ENCODE measurements at places on chromosomes 12 and 14.
A peak's percentile ranks its signal among the peaks of the same experiment; 100 is the strongest.

GRCh38 chr12:851343-851742 lies 98.2 kb downstream of the RAD52 start:
- DNase-seq: peak; percentile 62

GRCh38 chr12:34389378-34390170 lies 367.3 kb downstream of the ALG10 start:
- no peak for DNase-seq

GRCh38 chr14:55661029-55661428 lies 81.0 kb downstream of the KTN1 start:
- DNase-seq: no peak

GRCh38 chr14:72052356-72052755 lies 120.1 kb downstream of the RGS6 start:
- no peak for DNase-seq

- DNase-seq: peak; percentile 44
Measured at GRCh38 chr12:100427078-100427477, 46.6 kb upstream of the NR1H4 start.

DNA sequence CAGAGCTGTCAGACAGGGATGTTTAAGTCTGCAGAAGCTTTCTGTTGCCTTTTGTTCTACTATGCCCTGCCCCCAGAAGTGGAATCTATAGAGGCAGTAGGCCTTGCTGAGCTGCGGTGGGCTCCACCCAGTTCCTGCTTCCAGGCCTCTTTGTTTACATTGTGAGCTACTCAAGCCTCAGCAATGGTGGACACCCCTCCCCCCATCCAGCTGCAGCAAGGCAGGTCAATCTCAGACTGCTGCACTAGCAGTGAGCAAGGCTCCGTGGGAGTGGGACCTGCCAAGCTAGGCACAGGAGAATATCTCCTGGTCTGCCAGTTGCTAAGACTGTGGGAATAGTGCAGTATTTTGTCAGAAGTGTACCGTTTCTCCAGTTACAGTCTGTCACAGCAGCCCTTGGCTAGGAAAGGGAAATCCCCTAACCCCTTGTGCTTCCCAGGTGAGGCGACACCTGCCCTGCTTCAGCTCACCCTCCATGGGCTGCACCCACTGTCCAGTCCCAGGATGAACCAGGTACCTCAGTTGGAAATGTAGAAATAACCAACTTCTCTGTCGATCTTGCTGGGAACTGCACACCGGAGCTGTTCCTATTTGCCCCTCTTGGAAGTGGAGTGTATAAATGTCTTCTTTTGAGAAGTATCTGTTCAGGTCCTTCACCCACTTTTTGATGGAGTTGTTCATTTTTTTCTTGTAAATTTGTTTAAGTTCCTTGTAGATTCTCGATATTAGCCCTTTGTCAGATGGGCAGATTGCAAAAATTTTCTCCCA lies 213.5 kb upstream of the SLC38A2 start:
- DNase-seq: peak; percentile 22

DNA sequence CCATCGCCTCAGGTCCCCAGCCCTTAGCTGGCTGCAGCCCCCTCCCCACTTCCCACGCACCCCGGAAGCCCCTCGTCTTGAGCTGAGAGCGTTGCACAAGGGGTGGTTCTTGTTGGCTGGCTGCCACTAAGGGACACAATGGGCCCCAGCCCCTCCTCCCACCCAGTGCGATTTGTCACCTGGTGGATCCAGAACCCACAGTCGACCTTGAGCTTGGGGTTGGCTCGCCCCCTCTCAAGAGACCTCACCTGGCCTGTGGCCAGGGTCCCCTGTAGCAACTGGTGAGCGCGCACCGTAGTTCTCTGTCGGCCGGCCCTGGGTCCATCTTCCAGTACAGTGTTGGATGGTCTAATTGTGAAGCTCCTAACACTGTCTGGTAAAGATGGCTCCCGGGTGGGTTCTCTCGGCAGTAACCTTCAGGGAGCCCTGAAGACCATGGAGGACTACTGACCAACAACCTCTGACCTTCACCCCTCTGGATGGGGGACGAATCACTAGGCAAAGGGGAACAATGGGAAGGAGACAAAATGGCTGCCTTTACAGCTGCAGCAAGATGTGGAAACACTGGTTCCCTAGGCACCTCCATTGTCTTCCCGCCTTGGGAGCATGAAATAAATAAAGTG lies 6.6 kb downstream of the PHB2 start:
- no peak for DNase-seq

GRCh38 chr12:29415111-29415510 lies 34.1 kb upstream of the ERGIC2 start:
- DNase-seq: no peak

- DNase-seq: no peak
Measured at GRCh38 chr12:43815416-43815815, 9.3 kb upstream of the TWF1 start.

DNA sequence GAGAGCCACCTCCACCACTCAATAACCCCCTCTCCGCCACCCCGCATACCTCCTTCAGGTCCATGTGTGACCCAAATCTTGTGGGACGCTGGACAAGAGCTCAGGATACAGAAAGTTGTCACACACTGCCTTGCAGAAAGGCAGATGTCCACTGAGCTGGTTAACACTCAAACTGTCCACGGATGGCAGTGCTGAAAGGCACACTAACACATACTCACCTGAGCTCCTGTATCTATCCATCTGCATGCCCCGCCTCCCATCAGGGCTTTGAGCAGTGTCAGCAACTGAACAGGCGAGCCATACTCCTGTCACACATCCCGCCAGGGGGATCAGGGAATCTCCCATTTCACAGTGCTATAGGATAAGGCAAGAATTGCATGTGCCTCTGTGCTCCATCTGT lies 642.0 kb downstream of the GALC start:
- no peak for DNase-seq

DNA sequence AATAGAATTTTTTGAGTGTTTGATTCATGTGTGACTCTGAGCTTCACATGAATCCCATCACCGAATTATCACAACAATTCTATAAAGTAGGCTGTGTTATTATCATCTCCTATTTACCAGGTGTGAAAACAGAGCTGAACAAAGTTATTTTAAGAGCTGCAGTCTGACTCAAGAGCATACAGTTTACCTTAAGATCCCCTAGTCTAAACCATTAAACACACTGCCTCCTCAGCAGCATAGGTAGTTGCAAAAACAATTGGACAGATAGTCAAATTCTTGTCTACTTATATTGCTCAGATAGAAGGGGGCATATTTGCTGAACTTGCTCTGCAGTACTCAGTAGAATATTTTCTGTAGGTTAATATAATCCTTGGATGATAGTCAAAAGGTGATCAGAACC lies 219.8 kb upstream of the ATP2B1 start:
- no peak for DNase-seq

- peak; percentile 63 for DNase-seq
Measured at GRCh38 chr12:31206038-31206670, 119.8 kb downstream of the SINHCAF start.

DNA sequence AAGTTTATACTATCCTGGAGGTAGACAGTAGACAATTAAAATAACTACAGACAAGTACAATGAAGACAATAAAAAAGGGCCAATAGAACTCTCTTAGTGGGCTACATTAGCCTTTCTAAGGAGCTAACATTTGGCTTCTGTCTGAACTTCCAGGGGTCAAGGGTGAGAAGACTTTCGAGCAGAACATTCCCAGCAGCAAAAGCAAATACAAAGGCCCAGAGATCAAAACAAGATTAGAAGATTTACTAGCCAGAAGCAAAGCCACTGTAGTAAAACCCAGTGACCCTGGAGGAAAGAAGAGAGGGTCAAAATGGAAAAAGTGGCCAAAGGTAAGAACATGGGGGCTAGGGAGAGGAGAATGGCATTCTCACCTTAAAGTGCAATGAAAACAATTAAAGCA lies 63.2 kb downstream of the ATP2B1 start:
- no peak for DNase-seq

GRCh38 chr14:75259510-75259855 lies 19.1 kb upstream of the FOS start:
- peak; percentile 62 for DNase-seq

DNA sequence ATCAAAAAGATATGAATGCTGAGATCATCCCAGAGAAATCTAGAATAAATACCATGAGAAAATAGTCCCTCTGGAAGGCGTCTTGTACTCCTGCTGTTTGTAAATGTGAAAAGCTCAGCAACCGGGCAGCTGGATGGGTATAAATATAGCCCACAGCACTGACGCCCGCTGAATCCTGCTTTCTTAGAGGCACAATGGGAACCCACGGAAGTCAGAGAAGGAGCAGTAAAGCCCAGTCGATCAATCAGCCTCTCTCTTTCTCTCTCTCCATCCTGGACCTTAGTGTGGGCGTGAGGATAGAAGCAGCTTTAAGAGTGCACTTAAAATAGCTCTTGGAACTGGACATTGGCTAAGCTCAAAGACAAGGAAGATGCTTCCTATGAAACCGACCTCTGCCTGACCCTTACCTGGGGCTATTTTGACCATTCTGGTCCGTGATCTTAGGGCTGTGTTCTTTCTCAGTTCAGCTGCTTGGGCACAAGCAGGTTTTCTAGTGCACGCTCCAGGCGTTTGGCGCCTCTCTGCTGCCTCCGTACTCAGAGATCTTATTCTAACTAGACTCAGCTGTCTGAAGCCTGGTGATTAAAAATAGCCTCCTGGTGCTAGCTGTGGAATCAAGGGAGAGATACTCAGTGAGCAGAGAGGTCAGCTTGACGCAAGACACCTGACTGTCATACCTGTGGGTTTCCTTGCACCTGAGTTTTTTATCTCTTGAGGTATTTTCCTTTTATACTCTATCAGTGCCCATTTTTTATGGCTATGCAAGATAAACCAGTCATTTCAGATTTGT lies 144.6 kb downstream of the ETV6 start:
- DNase-seq: no peak

DNA sequence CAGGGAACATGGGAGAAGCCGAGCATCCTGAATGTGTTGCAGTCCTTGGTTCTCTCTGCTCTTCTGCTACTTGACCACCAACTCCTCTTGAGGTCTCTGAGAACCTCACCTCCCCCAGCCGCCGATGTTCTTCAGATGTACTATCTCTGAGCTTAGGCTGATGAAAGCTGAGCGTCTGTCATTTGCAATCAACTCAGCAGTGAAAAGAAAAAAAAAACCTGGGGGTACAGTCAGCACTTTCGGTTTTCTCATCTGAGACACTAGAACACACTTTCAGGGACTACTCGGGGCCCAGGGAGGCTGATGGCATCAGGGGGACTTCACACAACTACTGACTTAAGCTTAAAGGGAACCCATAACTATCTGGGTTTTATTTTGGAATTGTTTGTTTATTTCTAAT lies 9.6 kb upstream of the FLVCR2 start:
- no peak for DNase-seq

DNA sequence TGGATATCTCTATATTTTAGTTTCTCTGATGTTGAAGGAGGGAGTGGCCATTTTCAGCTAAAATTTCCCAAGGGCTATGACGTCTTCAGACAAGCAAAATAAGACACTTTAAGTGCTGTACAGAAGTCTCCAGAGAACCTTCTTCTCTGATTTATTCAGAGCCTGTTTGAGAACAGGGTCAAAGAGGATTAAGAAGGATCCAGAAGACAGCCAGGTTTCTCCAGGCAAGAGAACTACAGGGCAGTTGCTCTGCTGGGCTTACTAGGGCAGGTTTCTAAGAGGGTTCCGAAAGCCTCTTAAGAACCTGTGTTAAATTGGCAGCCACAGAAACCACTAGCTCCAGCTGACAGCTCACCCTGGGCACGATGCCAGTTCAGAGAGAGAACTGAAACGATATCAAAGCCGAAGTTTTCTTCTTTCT lies 1.2 kb downstream of the MGP start:
- DNase-seq: peak; percentile 61

DNA sequence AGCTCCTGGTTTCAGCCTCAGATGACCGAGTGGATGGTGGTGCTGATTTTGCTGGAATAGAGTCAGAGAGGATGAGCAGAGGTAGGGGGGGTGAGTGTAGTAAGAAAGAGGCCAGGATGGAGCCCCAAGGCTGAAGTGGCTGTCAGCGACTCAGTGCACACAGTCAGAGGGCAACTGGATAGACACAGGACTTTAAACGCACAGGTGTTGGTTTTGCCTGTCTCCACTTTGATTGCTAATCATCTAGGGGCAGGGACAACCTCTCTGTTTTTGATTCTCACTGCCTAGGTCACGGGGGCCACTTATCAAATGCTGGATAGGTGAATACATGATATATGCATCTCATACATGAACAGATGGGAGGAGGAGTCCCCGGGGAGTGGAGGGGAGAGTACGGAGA lies 99.5 kb downstream of the EGLN3 start:
- no peak for DNase-seq

GRCh38 chr12:79988368-79988767 lies 53.5 kb upstream of the PPP1R12A start:
- DNase-seq: peak; percentile 43

DNA sequence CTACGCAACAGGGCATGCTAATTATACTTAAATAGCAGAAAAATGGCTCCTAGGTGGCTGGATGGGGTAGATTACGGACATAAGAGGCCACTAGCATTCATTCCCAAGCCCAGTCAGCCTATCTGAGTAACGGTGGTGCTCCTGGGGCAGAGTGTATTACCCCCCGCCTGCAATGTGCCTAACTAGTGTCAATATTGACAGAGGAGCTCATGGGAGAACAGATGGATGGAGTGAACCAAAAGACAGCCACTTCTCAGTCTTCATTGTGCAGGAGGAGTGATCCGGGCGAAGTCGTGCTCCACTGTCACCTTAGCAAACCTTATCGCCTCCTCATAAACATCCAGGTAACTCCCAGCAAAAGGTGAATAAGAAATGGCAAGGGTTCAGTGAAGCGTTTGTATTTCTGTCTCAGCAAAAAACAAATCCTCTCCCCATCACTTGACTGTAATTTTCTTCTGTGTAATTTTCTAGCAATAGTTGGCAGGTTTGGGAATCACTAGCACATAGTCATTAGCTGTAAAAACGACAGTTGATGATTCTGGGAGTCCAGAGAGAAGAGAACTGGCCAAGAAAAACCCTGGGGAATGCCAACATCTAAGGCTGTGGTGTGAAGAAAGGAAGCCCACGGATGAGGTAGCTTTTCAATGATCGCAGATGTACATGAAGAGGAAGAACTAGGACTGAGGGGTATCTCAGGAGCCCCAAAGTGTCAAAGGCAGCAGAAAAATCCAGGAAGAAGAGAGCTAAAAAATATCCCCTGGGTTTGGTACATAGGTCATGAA lies 126.6 kb upstream of the BCL2L14 start:
- DNase-seq: no peak

- no peak for DNase-seq
Measured at GRCh38 chr14:43692706-43693105, 814.4 kb downstream of the FSCB start.

DNA sequence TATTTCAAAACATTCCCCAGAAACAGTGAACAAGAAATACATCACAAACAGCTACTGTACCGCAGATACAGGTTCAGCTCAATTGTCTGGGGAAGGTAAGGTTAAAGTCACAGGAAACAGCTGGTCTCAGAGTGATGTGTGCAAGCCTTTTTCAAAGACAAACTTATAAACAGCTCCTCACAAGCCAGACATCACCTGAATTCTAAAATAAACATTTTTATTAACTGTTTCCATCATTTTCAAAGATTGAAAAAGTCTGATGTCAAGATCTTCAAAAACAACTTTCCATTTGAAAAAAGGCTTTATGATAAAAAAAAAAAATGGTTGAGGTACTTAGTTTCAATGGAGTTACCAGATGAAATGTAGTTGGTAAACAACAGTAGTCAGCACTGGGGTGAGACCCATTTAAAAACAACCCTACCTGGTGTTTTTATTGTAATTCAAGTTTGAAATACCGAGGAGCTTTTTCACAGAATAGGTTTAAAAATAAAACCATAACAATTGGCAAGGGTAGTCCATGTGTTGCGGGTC lies 4.0 kb downstream of the BTG1 start:
- no peak for DNase-seq

GRCh38 chr12:22333186-22333712 lies 1.3 kb downstream of the ST8SIA1 start:
- peak; percentile 25 for DNase-seq

- DNase-seq: no peak
Measured at GRCh38 chr14:36214476-36215216, 38.1 kb upstream of the PTCSC3 start.

Measured in AG10803 (cell line).